ENCODE measurements at places on chromosomes 7 and 10. TPM values are rescaled to one million over a fixed set of nuclear protein-coding genes. Genes with fewer than 3 reads are reported as not detected.

Gene PIP4K2A
- 24.5 TPM for total RNA-seq

Gene UMAD1
- total RNA-seq: 10.1 TPM

Gene ADCY1
- 1.0 TPM for total RNA-seq

Gene FGL2
- 0.53 TPM for total RNA-seq

Gene FAM25G
- 1.4 TPM for total RNA-seq

- no peak for DNase-seq
These were observed 58.4 kb downstream of the ADCYAP1R1 start for GRCh38 chr7:31110331-31111108.

GRCh38 chr10:16105082-16105481, 244.8 kb upstream of the MINDY3 start:
- DNase-seq: no peak

Data from bronchial epithelial cell (primary cell).